Anterior cingulate cortex (tissue), 58 donors: ENCODE measurements at places on chromosomes 7 and 10.

- no peak for DNase-seq
These were observed 89.3 kb downstream of the DOCK4 start for GRCh38 chr7:112116894-112117293.

GRCh38 chr7:66070222-66070621 is 5.4 kb upstream of the ASL start:
- no peak for DNase-seq

- no peak for DNase-seq
These were observed 978.7 kb upstream of the AUTS2 start for GRCh38 chr7:68619526-68619925.

- no peak for DNase-seq
These were observed 80.5 kb downstream of the TNS3 start for GRCh38 chr7:47501406-47501805.

- no peak for DNase-seq
These were observed 156.5 kb upstream of the PPP2R2D start for GRCh38 chr10:131744346-131744745.

GRCh38 chr7:16787127-16787526 is 17.7 kb downstream of the AGR2 start:
- DNase-seq = no peak

GRCh38 chr7:144594580-144594979 is 191.1 kb upstream of the NOBOX start:
- no peak for DNase-seq

- DNase-seq = no peak
These were observed 29.8 kb downstream of the CPVL start for GRCh38 chr7:29116361-29117200.

DNA sequence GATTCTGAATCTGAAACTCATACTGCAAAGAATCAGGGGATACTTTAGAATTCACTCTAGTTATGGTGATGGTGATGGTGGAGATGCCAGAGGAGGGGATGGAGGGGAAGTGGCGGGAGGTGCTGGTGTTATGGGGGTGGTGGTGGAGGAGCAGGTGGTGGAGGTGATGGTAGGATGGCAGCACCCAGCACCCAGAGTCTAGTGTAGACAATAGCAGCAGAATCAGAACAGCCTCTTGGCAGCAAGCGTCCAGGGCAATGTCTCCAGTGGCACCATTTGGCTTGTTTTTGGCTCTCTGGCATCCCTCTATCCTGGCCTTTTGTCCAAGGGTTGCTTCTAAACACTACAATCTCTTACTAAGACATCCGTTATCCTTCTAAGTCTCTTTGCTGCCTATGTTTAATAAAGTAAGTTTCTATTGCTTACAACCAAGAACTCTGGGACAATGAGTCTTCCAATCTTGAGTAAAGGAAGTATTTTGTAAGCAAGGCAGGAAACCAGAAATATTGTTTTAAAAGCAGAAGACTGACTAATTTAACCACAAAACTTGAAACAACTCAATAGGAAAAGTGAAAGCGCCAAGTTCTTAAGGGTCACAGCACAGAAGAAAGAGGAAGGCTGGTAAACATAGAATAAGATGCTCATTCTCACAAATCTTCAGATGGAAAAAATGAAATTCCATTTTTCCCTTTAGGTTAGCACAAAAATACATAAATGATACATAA is 42.4 kb upstream of the GDF10 start:
- DNase-seq = no peak

GRCh38 chr7:70680743-70681468 is 451.0 kb upstream of the GALNT17 start:
- DNase-seq = no peak

DNA sequence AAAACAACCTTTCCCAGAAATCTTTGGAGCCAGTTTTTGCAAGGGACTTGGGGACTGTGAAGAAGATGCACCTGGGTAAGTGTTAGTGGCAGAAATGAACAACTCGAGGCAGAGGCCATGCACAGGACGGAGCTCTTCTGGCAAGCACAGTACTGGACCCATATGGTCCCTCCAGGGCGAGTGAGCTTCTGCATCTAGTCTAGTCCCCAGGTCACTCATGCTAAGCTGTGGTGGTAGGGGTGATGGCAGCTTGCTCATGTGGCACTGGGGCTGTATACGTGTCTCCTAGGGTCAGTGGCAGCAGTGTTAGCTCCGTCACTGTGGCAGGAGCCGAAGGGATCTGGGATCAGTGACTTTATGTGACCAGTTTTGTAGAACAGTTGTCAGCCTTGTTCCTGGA is 9.3 kb upstream of the LRRC61 start:
- DNase-seq = no peak
